H7 (cell line): ENCODE measurements at places on chromosomes 2 and 18. TPM values are rescaled to one million over a fixed set of nuclear protein-coding genes. Genes with fewer than 3 reads are reported as not detected.

DNA sequence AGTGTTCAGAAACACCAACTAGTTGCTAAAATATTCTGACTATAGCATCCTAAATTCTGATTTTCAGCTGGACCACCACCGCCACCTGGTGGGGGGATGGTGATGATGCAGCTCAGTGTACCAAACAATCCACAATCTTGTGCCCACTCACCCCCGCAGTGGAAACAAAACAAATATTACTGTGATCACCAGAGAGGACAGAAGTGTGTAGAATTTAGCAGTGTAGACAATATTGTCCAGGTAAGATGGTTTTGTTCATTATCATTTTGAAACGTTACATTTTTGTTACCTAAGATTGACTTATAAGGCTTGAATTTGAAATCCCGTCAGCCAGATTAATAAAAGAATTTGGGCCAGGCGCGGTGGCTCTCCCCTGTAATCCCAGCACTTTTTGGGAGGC is 31.7 kb upstream of the UBXN4 start:
- peak; percentile 69 for DNase-seq

- DNase-seq: no peak
Observed at GRCh38 chr2:172280571-172281361, 146.6 kb upstream of the ITGA6 start.

- DNase-seq: no peak
Observed at GRCh38 chr2:182550234-182550633, 123.4 kb upstream of the PDE1A start.

- no peak for DNase-seq
Observed at GRCh38 chr2:31239593-31240177, 5.7 kb downstream of the EHD3 start.

DNA sequence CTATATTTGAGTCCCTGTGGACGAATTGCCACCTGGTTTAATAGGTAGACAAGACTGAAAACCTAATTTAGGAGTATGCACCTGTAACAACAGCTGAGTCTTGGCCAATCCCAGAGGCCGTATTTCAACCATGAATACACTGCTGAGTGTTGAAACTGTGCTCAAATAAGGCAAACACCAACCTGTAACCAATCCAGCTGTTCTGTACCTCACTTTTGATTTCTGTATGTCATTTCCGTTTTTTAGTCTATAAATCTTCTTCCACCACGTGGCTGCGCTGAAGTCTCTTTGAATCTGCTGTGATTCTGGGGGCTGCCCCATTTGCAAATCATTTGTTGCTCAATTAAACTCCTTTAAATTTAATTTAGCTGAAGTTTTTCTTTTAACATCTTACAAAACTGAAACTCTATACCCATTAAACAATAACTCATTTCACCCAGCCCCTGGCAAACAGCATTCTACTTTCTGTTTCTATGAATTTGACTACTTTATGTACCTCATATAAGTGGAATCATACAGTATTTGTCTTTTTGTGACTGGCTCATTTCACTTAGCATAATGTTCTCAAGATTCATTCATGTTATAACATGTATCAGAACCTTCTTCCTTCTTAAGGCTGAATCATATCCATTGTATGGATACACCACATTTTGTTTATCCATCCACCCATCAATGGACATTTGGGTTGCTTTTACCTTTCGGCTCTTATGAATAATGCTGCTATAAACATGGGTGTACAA is 7.5 kb upstream of the YPEL5 start:
- DNase-seq: no peak

GRCh38 chr2:230738924-230739323 is 26.3 kb downstream of the CAB39 start:
- DNase-seq: no peak

Gene VSNL1
- 32.8 and 34.8 TPM in 2 replicates for total RNA-seq
